ENCODE measurements at places on chromosomes 5 and 9.

GRCh38 chr9:83472764-83473163 lies 65.4 kb downstream of the FRMD3 start:
- no peak for DNase-seq

DNA sequence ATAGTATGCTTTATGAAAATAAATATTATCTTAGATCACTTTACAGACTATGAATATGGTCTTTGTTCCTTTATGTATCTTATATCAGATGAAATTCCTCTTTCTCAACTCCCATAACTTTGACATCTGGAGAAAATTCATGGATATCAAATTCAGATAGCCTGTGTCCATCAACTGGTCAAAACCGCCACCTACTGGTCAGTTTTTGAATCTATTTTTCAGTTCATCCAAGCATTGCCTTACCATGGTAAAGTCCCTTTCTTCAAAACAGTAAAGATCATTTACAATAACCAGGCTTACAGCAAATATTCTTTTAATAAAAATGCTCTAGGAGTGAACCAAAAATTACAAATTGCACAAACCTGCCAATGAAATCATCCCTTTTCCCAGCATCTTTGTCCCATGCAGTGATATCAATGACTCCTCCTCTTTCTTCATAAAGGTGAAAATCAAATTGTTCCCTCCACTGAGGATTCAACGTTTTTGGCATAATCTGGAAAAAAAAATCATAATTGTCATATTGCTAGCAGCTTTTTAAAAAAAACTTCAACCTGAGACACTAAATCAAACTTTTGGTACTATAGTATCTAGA lies 290.5 kb downstream of the SLF1 start:
- DNase-seq = no peak

- no peak for DNase-seq
Measured at GRCh38 chr5:62643556-62644451, 65.2 kb downstream of the LRRC70 start.

DNA sequence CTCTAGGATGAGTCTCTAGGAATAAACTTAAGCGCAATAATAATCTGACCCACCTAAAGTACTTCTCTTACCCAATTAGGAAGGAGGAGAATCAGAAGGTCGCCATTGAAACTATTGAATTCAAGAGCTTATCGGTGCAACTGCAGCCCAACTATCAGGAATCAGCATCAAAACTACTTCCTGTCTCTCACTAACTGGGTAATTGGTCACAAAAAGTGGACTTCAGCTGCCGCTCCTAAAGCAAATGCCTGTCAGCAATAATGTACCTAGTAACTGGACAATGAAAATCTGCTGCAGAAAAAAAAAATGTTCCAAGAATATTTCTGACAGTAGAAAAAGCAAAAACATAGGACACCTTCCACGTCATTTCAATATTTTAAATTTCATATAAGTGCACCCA lies 3.3 kb downstream of the OR1L8 start:
- DNase-seq = no peak

DNA sequence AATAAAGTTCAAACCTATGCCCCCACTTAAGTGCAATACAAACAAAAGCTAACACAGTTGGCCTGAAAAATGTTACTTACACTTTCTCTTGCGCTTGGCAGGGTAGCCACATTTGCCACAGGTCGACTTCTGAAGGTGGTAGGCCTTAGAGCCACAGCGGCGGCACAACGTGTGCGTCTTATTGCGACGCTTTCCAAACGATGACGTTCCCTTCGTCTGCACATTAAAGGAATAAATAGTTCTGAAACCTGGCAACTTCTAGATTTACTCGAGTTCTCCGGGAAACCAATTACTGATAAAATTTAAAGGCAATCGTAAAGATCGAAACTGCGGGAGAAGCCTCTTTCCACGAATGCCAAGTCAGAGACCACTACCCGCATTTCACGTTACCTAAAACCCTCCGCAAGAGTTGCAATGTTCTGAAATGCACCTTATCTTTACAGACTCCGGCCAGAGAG lies 602 bp downstream of the RPL37 start:
- DNase-seq = no peak

DNA sequence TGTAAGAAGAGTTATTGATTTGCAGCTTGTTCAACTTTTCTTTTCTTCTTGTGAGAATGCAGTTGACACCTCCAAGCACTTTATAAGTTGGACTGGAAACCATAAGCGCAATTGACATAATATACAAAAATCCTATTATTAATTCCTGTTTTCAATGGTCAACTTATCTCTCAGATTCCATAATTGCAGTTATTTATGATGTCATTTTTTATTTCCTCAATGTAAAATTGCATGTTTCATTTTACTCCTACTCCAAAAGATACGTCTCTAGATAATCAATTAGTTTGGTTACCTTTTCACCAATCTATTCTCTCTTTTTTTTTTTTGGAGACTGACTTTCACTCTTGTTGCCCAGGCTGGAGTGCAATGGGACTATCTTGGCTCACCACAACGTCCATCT lies 1416.1 kb upstream of the CDH6 start:
- no peak for DNase-seq
